ENCODE measurements at places on chromosomes 7 and 10. TPM values are rescaled to one million over a fixed set of nuclear protein-coding genes. Genes with fewer than 3 reads are reported as not detected.

SYT15B gene
- total RNA-seq: 17.9 TPM

CYP2C19 gene
- total RNA-seq: 6.1 TPM

KLF14 gene
- total RNA-seq: not detected

TAS2R5 gene
- total RNA-seq: 6.1 TPM

MSS51 gene
- total RNA-seq: 1.5 TPM

DNA sequence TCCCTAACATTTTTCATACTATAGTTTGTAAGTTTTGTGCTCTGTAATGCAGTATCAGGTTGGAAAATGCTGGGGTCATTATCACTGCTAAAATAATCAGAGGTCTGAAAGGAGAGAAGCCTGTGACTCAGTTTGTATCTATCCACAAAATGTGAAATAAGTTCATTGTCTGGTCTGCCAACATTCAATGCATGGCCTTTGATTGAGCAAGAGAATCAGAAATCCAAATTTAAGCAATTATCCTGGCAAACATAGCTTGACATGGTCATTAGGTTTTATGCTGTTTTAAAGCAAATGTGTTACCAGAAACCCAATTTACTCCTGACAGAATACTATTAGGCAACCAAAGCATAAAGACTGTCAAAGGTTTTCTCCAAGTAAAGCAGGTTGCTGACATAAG lies 709.7 kb upstream of the SEMA3D start:
- DNase-seq: no peak

GRCh38 chr7:55473932-55474331 lies 98.4 kb downstream of the VOPP1 start:
- DNase-seq: no peak

DNA sequence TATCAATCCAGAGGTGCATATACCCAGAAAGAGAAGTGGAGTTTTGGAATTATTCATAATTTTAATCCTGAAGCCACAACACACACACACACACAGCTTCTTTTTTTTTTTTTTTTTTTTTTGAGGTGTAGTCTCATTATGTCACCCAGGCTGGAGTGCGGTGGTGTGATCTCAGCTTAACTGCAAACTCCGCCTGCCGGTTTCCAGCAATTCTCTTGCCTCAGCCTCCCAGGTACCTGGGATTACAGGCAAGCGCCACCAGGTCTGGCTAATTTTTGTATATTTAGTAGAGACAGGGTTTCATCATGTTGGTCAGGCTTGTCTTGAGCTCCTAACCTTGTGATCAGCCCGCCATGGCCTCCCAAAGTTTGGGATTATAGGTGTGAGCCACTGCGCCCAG lies 35.4 kb downstream of the TET1 start:
- DNase-seq: no peak

GRCh38 chr7:49398746-49399145 lies 374.7 kb upstream of the VWC2 start:
- DNase-seq: no peak

DNA sequence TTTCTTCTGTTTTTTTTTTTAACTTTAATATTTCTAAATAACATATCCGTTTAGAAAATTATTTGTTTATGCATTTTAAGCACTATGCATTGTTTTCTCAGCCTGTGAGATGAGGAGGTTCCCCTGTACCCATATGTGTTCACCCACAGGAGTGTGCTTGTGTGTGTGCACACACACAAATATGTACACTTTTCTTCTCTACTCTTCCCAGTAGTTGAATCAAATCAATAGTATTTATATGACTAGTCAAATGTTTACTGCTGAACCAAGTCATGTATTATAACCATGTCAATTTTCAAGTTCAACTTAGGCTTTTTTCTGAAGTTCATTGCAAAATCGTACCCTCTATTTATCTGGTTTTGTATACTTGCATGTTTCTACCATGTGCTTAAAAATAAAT lies 37.3 kb downstream of the HDAC9 start:
- no peak for DNase-seq

DNA sequence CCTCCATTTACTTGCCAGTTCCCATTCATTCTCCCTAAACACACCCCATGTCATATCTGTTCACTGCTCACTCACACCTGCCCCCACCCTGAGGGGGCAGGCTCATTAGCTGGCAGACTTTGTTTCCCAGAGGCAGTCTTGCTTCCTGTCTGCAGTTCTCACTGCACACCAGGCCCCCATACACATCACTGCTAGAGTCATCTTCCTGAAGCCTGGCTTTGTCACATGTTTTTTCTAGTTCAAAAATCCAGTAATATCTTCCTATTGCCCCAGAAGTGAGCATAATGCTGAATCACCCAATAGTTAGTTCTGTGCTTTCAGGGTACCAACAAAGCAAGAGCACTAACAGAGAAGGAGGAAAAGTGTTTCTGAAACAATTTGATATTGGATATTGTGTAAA lies 1.9 kb downstream of the LRRC72 start:
- DNase-seq: no peak

- no peak for DNase-seq
These were observed 78.4 kb downstream of the IPMK start for GRCh38 chr10:58189269-58189668.

DNA sequence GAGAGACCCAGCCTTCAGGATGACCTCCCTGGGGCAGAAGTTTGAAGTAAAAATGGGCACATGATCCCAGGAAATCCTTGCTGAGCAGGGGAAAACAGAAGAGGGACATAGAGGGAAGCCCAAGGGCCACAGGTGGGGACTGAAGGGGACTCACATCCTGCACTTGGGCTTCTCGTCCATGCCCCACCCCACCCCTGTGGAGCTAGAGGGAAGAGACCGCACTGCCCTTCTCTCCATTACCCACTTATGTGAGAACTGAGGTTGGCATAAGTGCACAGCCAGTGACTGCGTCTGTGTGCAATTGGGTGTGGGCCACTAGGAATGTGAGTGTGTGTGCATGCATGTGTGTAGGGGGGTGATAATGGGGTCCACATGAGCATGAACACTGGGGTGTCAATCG lies 43.4 kb upstream of the SLF2 start:
- no peak for DNase-seq

DNA sequence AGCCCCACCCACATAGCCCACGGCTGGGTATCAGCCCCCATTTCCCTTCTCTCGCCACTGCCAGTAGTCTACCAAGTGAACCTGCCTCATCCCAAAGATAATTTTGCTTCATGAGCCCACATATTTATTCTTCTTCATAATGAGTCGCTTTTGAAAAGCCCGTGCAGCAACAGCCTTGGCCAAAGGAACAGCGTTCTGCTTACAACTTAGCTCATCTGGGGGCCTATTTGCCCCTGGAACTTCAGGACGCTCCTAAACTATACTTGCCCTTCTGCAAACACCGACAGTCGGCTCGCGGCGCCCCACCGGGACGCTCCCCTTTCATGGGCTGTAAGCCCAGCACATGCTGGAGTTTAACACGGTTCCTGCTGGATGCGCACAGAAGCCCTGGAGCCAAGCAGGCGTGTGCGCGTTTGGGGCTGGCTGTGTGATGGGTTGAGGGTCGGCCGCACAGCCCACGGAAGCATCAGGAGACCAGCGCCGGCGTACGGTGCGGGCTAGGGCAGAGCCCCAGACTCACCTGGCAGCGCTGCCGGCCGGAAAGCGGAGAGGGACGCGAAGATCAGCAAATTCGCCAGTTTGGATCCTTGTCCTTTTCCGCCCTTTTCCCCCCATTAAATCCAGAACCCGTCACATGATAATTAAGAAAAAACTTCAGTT lies 370 bp downstream of the TMEM60 start:
- no peak for DNase-seq

DNA sequence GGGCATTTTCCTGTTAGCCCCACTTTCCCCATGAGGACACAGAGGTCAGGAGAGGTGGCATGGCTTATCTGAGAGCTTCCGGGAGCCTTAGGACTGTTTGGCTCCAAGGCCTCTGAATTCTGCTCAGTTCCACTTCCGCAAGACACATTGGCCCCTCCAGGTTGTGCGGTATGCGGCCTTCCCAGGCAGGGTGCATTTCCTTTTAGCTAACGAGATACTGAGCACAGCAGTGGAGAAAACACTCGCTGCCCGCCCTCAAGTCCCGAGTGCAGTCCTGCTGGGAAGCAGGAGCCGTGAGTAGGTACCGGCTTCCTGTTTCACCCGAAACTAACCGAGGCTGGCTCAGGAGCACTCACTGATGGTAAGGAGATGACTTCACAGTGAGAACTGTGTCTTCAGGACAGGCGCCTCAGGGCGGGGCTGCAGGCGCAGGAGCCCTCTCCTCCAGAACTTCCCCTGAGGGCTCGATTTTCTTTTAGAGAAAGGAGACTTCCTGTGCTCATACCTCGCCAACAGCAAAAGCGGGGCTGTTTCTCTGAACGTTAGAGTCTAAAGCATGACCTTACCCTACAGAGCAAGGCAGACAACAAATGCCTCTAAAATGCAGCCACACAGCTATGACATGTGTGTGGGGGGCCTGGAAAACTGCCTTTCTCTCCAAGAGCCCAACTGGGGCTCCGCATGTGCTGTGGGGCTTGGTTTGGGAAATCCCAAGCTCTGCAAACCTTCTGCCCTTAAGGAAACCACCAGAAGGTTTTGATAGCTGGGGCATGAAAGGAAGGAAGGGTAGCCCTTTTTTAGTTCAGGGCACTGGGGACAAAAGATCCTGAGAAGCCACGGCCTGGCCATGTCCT lies 25.9 kb downstream of the RGS10 start:
- DNase-seq: no peak

DNA sequence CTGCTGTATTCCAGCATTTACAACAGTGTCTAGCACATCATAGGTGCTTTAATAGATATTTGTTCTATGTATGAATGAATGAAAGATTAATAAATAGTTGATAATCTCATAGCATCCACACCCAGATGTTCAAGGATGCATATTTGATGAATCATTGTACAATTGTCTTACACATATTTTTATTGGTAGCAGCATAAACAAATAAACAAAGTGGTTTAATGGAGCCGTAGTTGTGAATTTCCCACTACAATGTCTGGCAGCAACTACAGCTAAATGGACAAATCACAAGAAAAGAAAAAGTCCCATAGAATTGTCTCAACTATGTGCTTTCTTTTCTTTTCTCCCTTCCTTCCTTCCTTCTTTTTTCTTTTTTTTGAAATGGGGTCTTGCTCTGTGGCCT lies 150.8 kb downstream of the NRP1 start:
- no peak for DNase-seq

- DNase-seq: no peak
These were observed 52.2 kb downstream of the ASB13 start for GRCh38 chr10:5614155-5614721.

GRCh38 chr10:60663850-60664249 lies 114.4 kb upstream of the CDK1 start:
- DNase-seq: no peak

Measured in vagina (tissue), 2 donors.